ENCODE measurements at places on chromosomes 6 and 20. TPM values are rescaled to one million over a fixed set of nuclear protein-coding genes. Genes with fewer than 3 reads are reported as not detected.

The GJA1 gene
- total RNA-seq: 4.0 TPM

- peak; percentile 52 for DNase-seq
Measured at GRCh38 chr6:128327890-128328289, 192.5 kb downstream of the PTPRK start.

- DNase-seq: no peak
Measured at GRCh38 chr6:5132731-5133130, 47.6 kb downstream of the PPP1R3G start.

The FKBP1C gene
- 1.1 TPM for total RNA-seq

The ZNF334 gene
- 0.35 TPM for total RNA-seq

- no peak for DNase-seq
Measured at GRCh38 chr6:49839957-49840356, 26.4 kb downstream of the CRISP1 start.

DNA sequence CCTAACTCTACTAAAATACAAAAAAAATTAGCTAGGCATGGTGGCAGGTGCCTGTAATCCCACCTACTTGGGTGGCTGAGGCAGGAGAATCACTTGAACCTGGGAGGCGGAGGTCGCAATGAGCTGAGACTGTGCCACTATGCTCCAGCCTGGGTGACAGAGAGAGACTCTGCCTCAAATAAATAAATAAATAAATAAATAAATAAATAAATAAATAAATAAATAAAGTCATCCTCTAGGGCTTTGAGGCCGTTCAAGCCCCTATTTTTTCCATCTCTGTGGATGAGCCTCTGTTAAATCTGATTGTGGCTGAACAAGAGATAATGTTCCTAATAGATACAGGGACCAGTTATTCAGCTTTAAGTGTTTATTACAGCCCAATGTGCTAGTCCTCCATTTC, 31.8 kb upstream of the FAM110A start:
- DNase-seq: no peak

DNA sequence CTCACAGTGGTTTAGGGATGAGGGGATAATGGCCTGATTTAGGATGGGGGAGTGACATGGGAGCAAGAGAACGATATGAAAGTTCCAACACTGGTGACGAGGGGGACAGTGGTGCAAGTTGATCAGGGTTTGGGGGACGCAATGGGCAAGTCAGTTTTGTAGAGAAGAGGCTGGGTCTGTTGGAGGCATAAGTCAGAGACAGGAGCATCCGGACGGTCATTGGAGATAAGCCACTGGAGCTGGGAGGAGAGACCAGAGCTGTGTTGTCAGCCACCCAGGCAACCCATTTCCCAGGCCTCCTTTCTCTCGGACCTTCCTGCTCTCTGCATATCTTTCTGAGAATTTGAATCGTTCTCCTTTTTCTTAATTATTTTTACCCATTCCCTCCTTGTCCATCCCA, 9.5 kb downstream of the DNPH1 start:
- no peak for DNase-seq

The NKAPL gene
- not detected for total RNA-seq

- peak; percentile 64 for DNase-seq
Measured at GRCh38 chr6:158769771-158770432, 49.3 kb downstream of the EZR start.

The KIF13A gene
- total RNA-seq: 13.3 TPM

DNA sequence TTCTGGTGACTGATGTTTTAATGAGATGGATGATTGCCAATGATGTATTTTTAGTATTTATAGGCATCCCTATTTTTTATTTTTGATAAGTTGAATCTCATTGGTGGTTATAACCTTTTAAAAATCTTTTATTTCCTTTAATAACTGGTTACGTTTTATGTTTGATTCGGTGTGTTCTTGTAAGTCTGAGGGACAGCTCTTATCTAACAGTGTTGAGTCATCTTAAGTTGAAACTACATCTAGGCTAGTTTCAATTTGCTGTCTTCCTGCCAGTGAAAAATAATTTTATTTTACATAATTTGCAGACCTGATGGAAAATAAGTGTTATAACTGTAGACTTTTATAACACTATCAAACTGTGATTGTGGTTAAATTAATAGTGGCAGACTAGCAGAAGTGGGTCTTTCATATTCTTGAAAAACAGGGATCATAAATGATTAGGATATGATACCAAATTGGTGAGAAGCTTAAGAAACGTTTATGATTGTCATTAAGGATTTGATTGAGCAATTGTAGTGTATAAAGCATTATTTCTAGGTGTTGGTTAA, 4.6 kb downstream of the AFDN start:
- no peak for DNase-seq

DNA sequence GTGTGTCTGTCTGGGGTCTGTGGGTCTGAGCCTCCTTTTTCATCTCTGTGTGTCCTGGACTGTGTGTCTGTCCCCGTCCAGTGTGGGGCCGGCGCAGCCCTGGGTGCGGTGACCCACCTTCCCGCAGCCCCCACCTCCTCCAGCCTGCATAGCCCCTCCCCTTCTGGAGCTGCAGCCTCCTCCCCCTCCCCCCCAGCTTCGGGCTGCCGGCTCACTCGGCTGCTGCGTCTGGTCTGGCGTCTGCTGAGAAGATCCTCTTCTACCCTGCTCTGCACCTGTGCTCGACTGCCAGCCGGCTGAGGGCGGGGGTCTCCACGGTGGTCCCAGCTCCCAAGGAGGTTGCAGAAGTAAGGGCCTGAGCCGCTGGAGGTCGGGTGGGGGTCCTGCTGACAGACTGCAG, 7.6 kb upstream of the LKAAEAR1 start:
- no peak for DNase-seq

The PSMG4 gene
- total RNA-seq: 10.1 TPM

GRCh38 chr20:46712056-46712636, 2.7 kb downstream of the SLC2A10 start:
- DNase-seq: peak; percentile 50

The OR2J3 gene
- total RNA-seq: not detected
